ENCODE measurements at places on chromosomes 3 and 15.

DNA sequence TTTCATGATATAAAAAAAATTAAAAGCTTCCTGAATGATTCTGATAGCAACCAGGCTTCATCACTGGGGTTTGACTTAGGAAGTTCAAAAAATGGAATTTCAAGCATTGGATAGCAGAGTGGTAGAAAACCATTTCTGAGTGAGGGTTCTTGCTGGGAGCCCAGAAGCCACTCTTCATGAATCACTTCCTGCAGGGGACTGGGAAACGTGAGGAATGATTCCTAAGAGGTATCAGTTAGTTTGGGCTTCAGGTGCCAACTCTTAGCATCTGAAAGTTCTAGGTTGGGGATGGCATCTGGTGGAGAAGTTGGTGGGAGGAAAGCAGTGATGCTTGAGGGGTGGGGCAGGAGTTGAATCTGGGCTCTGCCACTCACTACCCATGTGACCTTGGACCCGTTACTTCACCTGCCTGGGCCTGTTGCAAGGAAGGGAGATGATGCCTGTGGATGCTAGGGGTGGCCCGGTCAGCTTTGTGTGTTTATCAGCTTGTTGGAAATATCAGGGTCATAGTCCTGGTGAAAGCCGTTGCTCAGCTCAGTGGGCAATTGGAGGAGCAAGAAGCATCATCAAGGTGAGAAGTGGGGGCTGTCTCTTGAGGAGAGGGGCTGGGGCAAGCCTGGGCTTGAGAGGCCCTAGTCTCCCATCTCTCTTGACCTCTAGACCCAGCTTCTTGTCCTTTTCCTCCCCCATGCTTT lies 37.0 kb upstream of the TNFAIP8L3 start:
- no peak for DNase-seq

DNA sequence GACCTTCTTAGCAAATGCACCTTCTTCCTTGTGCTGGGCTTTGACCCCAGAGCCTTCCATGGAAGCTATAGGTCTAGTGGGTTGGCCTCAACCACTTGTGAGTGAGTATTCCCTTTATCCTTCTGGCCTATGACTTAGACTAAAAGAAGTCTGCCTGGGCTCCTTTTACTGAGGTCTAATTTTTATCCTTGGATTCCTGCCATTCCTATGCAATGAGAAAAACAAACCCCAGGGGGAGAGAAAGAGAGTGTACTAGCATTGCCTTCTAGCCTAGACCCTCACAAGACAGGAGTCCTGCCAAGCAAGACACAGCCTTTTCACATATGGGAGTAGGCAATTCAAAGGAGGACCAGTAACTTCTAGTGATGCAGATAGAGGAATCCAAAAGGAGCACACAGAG lies 155.4 kb downstream of the PPM1L start:
- DNase-seq: no peak

GRCh38 chr15:32698773-32699390 lies 18.9 kb upstream of the GREM1 start:
- no peak for DNase-seq

- DNase-seq: no peak
These were observed 130.8 kb downstream of the HCN4 start for GRCh38 chr15:73237910-73238309.

- DNase-seq: no peak
These were observed 98.5 kb upstream of the CCDC80 start for GRCh38 chr3:112739252-112739965.

DNA sequence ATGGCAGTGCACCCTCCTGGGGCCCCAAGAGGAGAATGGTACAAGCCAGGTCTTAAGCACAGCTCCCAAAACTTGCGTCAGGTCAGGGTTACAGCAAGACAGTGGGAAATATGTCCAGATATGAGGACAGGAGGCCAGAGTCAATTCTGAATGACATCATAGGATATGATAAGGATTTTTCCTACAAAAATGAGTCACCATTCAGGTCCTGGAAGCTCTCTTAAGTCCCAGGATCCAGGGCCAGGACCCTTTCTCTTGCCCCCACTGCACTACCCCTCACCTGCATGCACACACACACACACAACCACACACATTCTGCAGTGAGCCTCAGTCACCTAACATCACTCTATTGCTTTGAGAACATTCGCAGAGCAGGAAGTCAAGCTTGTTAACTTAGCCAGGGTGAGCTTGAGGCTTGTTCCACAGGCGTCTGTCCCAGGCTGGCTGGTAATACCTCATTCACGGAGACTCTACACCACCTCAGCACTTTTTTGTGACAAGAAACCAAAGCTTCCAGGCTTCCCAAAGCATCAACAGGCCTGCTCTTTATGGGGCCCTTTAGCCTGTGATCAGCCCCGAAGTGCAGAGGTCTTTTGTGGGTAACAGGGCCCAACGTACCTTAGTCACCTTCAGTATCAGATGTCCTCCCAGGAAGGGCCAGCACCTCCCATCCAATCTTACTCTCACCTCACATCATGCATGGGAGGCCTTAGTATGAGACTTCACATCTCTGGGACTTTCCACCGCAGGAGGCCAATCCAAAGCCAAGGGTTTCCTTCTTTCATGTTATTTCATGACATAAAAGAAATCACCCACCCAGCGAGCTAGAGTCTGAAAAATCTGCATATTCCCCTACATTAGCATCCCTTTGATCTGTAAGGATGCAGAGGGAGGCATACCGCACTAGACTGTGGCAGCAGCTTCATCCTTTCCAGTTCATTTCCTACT lies 74.0 kb upstream of the LIPC start:
- no peak for DNase-seq

DNA sequence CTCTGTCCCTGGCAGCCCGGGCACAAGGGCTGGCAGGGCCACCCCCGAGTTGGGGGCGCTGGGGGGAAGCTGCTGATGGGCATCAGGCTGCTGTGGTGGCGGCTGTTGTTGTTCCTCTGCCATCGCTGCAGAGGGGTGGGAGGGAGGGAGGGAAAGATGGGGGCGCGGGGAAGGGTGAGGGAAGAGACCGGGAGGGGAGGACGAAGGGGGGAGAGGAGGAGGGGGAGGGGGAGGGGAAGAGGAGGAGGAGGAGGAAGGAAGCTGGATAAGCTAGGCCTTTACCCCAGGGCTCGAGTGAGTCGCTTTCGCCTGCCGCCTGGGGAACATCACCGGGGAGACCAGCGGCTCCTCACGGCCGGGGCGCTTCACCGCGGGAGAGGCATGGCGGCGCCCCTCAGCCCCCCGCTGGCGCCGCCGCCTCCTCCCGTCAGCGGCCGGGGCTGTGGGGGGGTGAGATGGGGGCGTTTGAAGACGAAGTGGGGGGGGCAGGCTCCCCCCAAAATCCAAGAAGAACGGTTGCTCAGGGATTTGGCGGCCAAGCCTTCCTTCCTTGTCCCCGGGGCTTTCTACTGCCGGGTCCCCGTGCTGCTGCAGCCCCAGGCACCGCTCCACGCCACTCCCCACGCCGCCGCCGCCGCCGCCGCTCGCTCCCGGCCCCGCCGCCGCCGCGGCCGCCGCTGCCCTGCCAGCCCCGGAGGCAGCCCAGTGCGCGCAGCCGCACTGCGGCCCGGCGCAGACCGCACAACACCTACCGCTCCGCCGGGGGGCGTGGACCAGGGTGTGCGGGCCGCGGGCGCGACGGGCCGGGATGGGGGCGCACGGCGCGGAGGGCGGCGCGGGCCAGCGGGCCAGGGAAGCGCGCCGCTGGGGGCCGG lies at the start of gene RFX7:
Gene RFX7, minus strand, starts transcription at position 717 of the 875 bp plus-strand sequence. Its CDS starts 594 bp downstream, at position 123.
- peak; percentile 70 for DNase-seq

DNA sequence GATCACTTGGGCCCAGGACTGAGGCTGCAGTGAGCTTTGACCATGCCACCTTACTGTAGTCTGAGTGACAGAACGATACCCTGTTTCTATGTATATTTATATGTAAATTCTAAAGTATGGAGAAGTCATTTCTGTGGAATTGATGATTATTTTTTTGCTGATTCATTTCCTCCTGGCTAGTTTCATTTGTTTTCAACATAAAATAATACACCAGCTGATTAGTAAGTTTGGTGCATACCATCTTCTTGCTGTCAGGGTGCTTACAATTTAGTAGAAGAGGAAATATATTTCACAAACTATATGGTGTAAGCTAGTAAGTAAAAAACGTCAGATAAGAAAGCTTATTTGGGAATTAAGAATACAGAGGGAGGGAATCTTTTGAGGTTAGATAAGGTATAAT lies 36.0 kb downstream of the SLC25A26 start:
- no peak for DNase-seq

DNA sequence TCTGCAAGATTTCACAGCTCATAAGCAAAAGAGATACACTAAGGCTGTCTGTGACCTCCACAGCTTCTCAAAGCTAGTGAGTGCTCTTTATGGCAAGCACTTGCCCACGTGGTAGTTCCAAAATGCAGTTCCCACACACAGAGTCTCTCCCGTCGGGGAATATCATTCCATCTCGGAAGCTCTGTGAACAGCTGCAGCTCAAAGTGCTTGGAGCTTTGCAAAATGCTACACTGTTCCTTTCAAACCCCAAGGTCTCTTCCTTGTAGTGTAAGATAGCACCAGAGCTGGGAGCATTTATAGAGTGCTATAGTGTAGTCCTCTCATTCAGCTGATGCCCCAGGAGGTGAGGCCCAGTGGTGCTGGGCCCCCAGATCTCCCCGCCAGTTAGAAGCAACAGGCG lies 36.1 kb downstream of the ST6GAL1 start:
- DNase-seq: no peak

- DNase-seq: no peak
These were observed 14.9 kb upstream of the ZNF662 start for GRCh38 chr3:42891042-42891441.

GRCh38 chr15:58410353-58410752 lies 21.4 kb upstream of the LIPC start:
- no peak for DNase-seq

DNA sequence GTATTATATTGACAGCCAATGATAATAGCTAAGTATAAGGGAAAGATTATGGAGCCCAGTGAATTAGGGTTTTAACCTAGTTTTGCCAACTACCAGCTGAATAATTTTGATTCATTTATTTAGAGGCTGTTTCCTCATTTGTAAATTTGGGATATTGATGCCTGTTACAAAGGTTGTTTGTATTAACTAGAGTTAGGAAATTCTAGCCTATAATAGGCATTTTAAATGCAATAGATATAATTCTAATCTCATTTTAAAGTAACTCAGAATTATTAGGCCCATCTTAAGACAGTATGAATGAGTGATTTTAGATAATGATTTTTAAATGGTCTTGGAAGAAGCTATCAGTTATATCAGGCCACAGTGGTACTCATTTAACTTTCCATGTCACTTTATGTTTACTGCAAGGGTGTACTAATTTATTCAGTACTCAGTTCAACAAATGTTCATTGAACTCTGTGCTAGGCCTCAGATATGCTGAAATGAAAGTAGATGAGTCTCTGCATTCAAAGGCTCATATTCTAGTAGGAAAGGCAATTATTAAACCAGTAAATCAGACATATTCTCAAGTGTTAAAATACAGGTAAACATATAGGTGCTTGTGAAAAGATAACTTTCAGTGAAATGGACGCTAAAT lies 200.8 kb downstream of the KLHL25 start:
- DNase-seq: no peak

DNA sequence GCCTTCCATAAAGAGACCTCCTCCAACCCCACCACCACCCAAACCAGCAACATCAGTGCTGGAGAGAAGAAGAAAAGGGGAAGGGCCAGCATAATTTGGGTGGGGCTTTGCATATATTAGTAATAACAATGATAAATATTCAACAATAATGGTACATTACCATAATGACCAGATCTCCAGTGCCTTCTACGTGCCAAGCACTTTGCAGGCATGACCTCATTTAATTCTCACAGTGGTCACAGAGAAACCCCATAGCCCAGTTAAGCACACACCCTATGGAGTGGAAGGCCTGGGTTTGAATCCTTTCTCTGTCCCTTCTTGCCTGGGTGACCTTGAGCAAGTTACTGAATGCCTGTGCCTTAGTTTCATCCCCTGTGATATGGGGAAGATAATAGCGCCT lies 49.2 kb downstream of the CORO2B start:
- no peak for DNase-seq

DNA sequence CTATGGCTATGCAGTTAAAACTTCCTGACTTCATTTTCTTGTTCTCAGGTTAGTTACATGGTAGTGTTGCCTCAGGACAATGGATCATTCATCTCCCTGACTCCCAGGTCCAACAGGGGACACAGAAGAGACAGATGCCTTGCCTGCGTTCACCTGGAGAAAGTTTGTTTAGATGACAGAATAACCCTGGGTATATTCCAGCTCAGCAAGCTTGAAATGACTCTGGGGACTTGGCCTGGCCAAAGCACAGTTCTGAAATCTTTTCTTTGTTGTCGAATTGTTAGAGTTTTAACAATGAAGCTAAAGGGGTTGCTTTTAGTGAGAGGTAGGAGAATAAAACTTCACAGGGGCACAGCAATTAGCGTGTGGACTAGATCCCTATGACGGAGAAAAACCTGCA lies 206.1 kb downstream of the PDZRN3 start:
- DNase-seq: no peak

GRCh38 chr3:71503525-71504249 lies 79.8 kb downstream of the FOXP1 start:
- DNase-seq: no peak

- no peak for DNase-seq
These were observed 45.6 kb downstream of the FNDC3B start for GRCh38 chr3:172084871-172085556.

DNA sequence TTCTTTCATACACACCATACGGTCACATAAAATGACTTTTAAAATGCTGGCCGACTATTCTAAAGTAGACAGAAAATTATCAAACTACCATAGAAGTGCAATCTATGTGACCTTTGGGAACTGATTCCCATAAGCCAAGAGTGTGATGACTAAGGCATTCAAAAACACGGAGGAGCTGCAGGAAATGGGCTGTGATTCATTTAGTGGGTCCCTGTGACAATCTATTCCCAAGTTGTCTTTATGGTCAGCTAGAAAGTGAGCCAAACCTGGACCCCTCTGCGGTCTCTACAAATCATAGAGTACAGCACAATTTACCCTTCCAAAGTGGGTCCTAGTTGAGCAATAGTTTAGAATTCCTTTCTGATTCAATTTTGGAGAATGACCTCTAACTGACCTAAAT lies 251.5 kb upstream of the CBLB start:
- DNase-seq: no peak

- no peak for DNase-seq
These were observed 174.2 kb upstream of the ATP11B start for GRCh38 chr3:182618981-182619591.

DNA sequence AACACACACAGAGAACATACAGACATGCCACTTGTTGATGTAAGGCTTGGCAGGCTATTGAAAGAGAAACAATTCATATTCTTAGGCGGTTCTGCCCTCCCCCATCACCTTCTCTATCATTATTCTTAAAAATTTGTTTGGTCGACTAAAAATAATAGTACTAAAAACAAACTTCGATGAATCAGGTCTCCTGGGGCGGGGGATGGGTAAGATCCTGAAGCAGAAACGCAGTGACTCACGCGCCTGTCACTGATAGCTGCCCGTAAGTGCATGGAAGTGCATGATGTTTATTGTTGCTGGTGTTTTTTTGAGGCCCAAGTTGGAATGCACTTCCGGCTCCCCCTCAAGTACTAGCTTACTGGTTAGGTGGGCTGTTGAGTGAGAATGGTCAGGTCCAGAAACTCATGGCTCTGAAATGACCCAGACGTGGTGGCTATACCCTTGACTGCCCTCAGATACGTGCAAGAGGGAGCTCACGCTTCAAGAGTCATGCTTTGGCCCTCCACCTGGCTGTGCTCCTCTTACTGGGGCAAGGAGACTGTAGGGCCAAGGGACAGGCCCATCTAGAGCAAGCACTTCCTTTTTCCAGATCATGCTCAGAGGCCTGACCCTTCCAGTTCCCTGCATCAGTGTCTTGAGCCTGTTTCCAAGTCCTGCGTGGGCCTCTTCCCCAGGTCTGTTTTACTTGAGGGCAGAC lies 10.9 kb downstream of the SMAD3 start:
- peak; percentile 47 for DNase-seq
